ENCODE measurements at places on chromosomes 1 and 21.

DNA sequence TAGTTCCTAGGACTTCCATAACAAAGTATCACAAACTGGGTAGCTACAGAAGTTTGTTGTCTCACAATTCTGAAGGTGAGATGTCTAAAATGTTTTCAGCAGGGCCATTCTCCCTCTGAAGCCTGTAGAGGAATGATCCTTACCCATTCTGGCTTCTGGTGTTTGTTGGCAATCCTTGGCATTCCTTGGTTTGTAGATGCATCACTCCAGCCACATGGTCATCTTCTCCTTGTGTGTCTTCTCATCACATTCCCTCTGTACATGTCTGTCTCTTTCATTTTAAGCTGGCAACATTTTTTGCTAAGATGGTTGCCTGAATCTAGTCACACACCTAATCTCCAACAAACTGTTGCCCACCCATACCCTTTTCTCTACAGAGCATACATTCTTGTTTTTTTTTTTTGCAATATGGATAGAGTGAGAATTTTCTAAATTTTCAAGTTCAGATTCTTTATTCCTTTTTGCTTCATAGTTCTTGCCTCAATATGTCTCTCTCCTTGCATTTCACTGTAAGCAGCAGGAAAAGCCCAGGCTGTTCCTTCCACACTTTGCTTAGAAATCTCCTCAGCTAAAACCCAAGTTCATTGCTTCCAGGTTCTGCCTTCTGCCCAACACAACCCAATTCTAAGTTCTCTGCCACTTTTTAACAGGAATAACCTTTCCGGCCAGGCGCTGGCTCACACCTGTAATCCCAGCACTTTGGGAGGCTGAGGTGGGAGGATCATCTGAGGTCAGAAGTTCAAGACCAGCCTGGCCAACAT is 18.3 kb downstream of the ZBED6 start:
- DNase-seq = no peak

GRCh38 chr1:66177510-66177909 is 356.4 kb upstream of the SGIP1 start:
- no peak for DNase-seq

- no peak for DNase-seq
These were observed 151.4 kb upstream of the ETV3 start for GRCh38 chr1:157289424-157290105.

- no peak for DNase-seq
These were observed 32.2 kb upstream of the BACE2 start for GRCh38 chr21:41135746-41136145.

- DNase-seq = no peak
These were observed 219.1 kb downstream of the SDCCAG8 start for GRCh38 chr1:243474906-243475305.

GRCh38 chr21:15732290-15732995 is 2.7 kb downstream of the USP25 start:
- no peak for DNase-seq

GRCh38 chr1:227321035-227321434 is 2.7 kb upstream of the CDC42BPA start:
- no peak for DNase-seq

GRCh38 chr1:48526008-48526710 is 54.2 kb upstream of the SPATA6 start:
- no peak for DNase-seq

DNA sequence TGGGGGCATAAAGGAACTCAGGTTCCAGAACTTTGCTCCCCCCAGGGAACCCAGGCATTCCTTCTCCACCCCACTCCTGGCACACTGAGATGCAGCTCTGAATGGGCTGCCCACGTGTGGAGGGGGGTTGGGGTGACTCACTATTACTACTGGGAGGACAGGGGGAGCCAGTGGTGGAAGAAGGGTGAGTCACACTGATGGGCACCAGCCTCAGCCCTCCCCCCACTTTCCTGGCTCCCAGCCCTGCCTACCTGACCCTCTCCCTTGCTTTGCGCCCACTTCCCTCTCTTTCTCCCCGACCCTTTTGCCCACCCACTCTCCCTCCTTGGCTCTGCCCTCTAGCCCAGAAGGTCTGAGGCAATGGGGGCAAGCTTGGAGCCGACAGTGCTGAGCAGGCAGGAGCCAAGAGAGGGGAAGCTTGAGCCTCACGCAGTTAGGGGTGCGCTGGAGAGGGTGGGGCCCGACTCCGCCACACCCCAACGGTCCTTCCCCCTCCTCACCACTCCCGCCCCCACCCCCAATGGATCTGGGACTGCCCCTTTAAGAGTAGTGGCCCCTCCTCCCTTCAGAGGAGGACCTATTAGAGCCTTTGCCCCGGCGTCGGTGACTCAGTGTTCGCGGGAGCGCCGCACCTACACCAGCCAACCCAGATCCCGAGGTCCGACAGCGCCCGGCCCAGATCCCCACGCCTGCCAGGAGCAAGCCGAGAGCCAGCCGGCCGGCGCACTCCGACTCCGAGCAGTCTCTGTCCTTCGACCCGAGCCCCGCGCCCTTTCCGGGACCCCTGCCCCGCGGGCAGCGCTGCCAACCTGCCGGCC is at the start of gene LMNA:
TSS of gene LMNA (plus strand) at position 611 of the 818 bp plus-strand sequence. CDS start 208 bp downstream, outside the sequence.
- DNase-seq = peak; percentile 66

DNA sequence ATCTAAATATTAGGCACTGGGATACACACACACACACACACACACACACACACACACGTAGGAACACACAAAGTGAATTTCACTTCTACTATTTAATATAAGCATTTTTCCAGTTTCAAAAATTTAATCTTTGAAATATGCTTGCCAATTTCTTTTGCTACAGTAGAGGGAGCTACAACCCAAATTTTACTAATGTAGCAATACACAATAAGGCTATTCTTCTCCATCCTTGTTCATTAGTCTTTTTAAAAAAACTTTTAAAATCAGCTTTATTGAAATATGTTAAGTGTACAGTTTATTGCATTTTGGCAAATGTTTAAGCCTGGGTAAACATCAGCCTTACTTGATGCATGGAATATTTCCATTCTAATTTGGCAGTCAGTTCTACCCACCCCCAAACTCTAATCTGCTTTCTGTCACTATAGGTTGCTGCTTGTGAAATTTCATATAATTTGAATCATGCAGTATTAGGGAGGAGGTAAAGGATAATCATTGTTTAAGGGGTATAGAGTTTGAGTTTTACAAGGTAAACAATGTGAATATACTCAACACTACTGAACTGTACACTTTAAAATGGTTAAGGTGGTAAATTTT is 93.0 kb upstream of the TENT5C start:
- no peak for DNase-seq
